ENCODE measurements at places on chromosomes 12 and 14.

DNA sequence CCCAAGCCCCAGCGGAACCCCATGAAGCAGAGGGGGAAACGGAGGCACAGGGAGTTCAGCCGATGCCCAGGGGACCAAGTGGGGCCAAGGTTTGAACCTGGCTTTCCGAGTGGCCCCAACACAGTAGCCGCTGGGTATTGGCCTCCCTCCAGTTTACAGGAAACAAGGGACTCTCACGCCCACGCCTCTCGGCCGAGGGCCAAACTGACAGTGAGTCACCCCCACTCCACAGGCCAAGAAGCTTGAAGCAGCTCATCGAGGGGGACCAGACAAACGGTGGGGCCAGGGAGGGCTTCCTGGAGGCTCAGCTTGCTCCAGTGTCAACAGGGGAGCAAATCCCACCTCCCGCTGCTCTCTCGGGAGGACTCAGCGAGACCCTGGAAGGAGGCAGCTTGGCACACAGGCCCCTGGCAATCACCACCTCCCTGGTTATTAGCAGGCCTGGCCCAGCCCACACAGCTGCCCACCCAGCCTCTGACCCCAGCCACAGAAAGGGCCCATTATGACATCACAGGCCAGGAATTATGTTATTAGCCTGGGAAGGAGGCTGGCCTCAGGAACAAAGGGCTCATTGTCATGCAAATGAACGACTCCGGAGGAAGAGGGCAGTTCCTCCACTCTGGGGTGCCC is 54.6 kb downstream of the NCOR2 start:
- DNase-seq: no peak

- no peak for DNase-seq
Observed at GRCh38 chr14:92945959-92946846, 23.3 kb downstream of the CHGA start.

GRCh38 chr14:21382095-21382494 is 1.7 kb downstream of the SUPT16H start:
- DNase-seq: no peak

DNA sequence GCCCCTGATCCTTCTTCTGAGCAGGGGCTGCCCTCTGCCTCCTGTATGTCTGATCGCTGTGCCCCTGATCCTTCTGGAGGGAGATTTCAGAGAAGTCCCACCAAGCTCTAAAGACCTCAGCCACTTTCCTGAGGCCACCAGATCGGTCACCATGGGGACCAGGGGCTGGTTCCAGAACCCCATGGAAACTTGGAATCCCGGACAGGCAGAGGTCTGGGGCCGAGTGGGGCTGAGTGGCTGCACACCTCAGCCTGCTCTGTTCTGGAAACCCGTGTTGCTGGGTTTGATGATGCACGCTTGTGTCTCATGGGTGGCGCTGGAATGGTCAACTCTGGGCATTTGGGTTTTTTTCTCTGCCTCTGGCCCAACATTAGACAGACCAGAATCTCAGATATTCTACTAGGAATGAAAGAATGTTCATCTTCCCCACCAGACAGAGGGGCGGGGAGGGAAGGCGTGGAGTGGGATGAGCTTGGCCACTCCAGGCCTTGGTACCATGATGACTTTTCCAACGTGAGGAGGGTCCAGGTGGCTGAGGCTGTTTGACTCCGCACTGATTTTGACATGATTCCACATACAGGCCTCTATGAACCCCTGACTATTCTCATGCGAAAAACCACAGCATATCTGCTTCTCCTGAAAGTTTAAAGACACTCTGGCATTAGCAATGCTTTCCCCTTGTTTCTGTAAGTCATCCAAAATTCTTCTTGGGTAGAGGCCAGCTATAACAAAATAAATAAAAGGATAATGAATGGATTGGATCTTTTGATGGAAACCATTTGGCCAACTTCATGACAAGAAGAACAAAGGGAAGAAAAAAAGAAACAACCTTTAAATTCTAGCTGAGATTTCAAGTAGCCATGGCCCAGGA is 114.5 kb downstream of the ADGRD1 start:
- no peak for DNase-seq

GRCh38 chr12:84696908-84697540 is 215.6 kb downstream of the SLC6A15 start:
- no peak for DNase-seq

DNA sequence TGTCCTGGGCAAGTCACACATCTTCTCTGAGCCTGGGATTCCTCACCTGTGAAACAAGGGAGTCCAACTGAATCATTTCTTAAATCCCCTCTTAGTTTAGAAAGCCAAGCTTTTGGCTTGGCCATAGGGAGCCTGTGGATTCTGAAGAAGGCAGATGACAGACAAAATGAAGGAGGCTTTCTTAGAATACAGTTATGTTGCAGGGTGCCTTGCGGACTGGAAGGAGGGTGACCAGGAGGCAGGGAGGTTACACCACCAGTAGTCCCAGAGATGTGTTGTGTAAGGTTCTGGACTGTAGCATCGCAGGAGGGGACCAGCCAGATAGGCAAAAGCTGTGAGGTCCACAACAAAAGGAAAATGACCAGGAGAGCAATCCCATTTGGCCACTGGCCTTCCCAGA is 8.2 kb upstream of the ACVR1B start:
- DNase-seq: no peak

GRCh38 chr14:102280376-102280962 is 24.5 kb downstream of the MOK start:
- no peak for DNase-seq

DNA sequence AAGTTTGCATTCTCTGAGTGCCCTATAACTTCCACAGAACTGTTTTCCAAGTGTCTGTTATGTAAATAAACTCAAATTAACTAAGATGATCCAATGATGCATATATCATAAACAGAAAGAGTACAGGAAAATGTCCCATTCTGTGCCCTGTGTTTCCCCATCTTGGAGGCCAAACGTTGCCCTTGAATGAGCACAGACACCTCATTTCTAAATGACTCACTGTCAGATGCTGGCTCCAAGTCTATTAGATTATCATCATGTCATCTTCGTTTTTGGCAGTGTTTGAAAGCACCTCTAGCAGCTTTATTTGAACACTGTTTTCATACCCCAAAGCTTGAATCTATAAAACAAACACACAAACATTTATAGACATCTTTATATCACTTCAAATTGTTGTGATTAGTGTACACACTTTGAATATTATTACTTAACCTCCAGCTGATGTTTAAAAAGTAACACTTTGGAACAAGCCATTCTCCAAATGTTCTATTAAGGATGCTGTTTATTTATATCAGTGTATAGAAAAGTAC is 424.2 kb downstream of the NOVA1 start:
- no peak for DNase-seq

DNA sequence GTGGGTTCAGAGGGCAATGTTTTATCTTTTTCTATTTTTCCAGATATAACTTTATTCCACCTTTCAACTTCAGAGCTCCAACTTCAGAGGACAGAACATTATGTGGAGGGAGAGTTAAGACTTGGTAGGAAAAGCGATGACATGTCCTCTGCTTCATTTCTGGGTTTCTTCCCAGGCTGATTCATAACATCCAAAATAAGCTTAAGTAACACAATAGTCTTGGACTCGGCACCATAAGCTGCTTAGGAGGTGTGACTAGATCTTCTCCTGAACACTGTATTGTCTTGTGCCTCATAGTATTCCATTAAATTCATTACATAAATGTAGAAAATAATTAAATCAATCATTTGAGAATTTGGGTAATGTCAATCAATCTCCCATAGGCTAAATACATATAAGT is 95.5 kb upstream of the PDE3A start:
- DNase-seq: no peak

- DNase-seq: no peak
Observed at GRCh38 chr12:104750061-104750460, 208.0 kb downstream of the SLC41A2 start.

DNA sequence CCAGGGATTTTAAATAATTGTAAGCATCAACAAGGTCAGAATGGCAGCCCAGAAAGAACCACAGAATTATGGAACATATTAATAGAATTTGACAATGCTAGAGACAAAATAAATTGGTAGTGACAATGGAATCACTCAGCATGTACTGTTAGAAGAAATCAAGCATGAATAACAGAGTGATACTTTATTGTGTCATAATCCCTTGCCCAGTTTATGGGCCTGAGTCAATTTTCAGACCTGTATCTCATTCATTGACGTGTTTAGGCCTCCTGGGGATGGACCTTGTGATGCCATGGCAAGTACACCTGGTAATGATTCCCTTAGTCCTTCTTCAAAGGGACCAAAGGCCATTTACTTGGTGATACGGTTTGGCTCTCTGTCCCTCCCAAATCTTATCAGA is 12.8 kb upstream of the CCDC91 start:
- DNase-seq: no peak

- DNase-seq: no peak
Observed at GRCh38 chr14:50068496-50068895, 47.9 kb downstream of the VCPKMT start.

All from stimulated activated CD4-positive, alpha-beta T cell treated with anti-CD3 and anti-CD28 coated beads, Interleukin-15, amount 100 ng/mL, for 48 hours (primary cell).